HFF-Myc (cell line): ENCODE measurements at places on chromosomes 12 and 14.

DNA sequence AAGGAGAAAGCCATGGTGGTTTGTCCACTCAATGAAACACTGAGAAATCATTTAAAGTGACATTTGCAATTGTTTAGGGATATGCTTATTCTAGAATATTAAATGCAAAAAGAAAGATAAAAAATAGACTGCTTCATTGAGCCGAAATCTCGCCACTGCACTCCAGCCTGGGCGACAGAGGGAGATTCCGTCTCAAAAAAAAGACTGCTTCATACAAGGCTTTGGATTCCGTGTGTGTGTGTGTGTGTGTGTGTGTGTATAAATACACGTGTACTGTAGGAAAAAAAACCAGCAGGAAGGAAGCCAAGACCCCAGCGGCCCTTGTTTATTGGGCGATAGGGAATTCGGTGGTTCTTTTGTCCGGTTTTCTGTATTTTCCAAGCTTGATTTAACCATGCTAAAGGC, 3.2 kb upstream of the ZNF839 start:
- DNase-seq = no peak

DNA sequence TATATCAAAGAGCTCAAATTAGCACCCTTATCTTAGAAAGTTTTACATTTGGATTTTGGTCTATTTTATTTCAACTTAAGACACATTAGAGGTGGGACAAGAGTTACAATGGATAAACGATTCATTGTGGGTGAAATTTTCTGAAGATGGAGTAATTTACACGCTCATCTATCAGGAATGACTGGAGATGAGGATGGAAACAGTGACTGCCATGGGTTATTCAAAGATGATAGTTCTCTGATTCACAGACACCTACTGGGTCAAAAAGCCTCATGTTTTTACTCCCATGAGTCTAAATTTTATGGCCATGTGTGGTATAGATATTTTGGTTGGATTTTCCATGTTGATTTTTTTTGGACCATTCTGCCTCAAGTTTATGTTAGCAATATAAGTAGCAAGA, 22.1 kb downstream of the SAMD4A start:
- no peak for DNase-seq

- no peak for DNase-seq
Measured at GRCh38 chr14:28877923-28878322, 111.3 kb downstream of the FOXG1 start.

DNA sequence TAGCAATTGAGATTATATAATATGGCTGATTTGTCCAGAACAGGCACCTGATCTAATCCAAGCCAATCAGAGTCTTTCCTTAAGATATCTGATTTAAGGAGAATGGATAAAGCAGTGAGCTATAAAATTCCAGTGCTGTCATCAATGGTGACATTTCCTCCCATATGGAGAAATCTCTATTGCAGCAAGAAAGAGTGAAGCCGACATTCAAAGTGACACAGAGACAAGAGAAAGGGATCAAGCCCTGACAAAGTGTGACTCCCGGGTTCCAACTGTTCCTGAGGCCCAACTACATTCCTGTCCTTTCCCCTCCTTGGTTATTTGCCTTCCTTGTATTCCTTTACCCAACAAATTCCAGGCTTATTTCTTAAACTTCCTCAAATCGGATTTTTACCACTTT, 430.0 kb upstream of the SOX5 start:
- no peak for DNase-seq

- DNase-seq = no peak
Measured at GRCh38 chr14:54848910-54849309, 53.7 kb downstream of the GCH1 start.

- DNase-seq = no peak
Measured at GRCh38 chr12:79645235-79645630, 45.5 kb downstream of the PAWR start.

- DNase-seq = peak; percentile 16
Measured at GRCh38 chr12:66860752-66861750, 182.2 kb upstream of the GRIP1 start.

DNA sequence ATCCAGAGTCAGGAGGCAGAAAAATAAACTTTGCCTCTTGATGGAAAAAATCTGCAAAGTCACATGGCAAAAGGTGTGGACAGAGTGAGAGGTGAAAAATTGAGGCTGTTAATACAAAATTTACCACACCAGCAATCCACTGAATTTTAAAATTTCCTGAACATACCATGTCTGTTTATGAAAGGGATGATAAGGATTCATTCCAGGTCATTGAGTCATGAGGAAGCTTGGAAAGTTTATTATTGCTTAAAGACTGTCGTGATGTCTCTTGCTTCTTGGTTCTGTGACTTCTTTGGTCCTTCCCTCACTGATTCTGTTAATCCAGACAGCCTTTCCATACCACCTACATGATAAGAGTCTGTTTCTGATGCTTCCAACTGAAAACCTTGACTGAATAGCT, 73.2 kb downstream of the TTC6 start:
- DNase-seq = no peak

DNA sequence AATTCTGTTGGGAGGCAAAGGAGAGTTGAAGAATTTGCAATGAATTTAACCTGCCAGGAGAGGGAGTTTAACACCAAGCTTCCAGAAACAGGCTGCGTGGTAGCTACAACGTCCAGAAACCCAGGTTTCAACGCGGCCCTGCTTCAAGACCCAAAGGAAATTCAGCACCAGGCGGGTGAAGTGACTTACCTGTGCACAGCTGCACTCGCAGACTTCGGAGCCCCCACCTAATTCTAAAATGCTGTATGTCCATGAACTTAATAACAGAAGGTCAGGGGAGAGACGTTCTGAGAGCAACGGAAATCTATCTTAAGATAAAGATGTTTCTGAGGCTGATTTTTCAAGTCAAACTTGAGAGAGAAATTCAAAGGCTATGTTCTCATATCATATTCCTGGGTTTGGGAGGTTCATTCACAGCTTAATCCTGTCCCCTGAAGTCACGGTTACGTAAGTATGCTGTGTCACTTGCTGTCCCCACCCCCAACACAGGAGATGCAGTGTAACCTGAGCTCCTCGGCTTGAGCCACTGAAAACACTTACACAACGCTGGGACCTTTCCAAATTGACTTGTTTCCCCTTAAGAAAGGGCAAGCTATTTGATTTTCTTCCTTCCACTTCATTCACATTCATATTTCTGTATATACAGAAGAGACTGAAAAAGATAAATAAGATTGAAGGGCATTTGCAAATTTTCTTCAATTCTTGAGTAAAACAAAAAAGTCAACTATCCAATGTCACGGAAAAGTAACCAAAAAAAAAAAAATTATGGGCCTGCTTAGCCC, 22.7 kb downstream of the CLIP1 start:
- peak; percentile 84 for DNase-seq
